Left lobe of liver (tissue), 2 donors: ENCODE measurements at places on chromosomes 3 and 15. TPM values are rescaled to one million over a fixed set of nuclear protein-coding genes. Genes with fewer than 3 reads are reported as not detected.

- DNase-seq = no peak
Observed at GRCh38 chr15:29844290-29844903, 22.1 kb upstream of the TJP1 start.

GRCh38 chr3:124761935-124762660 lies 31.8 kb downstream of the UMPS start:
- no peak for DNase-seq

GRCh38 chr3:139227827-139228226 lies 116.0 kb upstream of the MRPS22 start:
- DNase-seq = no peak

DNA sequence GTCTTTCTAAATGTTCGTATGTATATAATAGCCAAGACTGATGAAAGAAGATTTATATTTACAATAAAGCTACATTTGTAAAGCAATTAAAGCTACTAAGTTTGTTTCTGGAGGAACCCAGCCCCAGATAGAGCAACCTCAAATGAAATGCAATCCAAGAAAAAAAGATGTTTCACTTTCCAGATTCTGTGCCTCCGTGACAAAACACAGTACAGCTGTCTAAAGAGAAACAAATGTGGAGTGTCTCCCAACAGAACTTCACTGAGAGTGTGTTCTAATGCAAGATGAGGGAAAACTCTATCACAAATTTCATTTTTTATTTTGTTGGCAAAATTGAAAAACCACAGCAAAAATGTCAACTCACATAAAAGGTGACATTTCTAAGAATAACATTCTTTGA lies 317.0 kb downstream of the OCA2 start:
- DNase-seq = no peak

- no peak for DNase-seq
Observed at GRCh38 chr15:92149029-92149428, 244.7 kb upstream of the ST8SIA2 start.

- DNase-seq = no peak
Observed at GRCh38 chr3:179015551-179016020, 56.0 kb downstream of the ZMAT3 start.

- DNase-seq = no peak
Observed at GRCh38 chr3:168467115-168467714, 371.5 kb upstream of the GOLIM4 start.

- no peak for DNase-seq
Observed at GRCh38 chr3:183959214-183959613, 58.5 kb downstream of the ABCC5 start.

- DNase-seq = no peak
Observed at GRCh38 chr3:10376353-10376752, 55.4 kb upstream of the SEC13 start.

- DNase-seq = no peak
Observed at GRCh38 chr3:124351430-124352148, 359.7 kb upstream of the ROPN1 start.

DNA sequence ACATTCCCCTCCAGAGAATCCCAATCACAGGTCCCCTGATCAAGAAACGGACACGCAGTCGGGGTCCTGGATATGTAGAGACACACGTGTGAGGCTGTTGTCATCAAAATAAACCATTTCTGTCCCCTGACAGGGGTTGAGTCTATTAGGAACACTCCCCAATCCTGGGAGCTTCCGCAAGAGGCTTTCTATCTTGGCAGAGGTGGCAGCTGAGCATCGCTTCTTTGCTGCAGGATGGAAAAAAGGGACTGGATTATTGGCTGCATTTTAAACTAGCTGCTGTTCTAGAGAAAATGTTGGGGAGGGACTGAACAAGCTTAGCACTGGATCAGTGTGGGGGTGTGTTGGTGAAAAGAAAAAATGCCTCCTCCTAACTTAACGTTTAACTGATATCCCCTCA lies 2.5 kb upstream of the CNTN4 start:
- no peak for DNase-seq

- peak; percentile 49 for DNase-seq
Observed at GRCh38 chr15:20344601-20345400, 196.8 kb downstream of the GOLGA6L6 start.

DNA sequence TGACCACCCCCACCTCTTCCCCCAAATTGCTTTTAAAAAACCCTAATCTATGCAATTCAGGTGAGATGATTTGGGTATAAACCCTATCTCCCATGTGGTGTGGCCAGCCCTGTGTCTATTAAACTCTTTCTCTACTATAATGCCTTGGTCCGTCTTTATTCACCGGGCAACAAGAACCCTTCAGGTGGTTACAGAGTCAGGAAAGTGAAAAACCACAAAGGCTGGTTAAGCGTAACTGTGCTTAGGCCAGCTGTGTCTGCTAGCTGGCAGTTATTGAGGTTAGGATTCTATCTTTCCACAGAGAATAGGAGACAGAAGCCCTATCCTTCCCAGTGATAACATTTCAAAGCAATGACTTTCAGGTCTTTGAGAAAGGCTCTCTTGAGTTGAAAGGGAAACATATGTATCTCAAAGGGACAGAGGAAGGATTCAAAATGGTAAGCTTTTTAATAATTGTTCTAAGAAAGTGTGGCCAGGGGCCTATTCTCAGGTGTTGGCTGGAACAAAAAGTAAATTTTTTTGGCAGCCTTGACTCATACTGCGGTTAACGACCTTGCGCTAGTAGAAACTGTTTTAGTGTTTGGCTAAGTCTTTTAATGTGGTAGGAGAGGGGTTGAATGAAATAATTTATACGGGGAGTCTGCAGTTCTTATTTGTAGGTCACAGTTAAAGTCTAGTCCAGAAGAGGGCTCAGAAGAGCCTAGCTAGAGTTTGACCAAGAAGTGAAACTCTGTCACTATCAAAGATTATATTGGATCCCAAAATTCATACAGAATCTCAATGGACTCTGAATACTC lies 89.0 kb downstream of the NPAP1 start:
- no peak for DNase-seq

DNA sequence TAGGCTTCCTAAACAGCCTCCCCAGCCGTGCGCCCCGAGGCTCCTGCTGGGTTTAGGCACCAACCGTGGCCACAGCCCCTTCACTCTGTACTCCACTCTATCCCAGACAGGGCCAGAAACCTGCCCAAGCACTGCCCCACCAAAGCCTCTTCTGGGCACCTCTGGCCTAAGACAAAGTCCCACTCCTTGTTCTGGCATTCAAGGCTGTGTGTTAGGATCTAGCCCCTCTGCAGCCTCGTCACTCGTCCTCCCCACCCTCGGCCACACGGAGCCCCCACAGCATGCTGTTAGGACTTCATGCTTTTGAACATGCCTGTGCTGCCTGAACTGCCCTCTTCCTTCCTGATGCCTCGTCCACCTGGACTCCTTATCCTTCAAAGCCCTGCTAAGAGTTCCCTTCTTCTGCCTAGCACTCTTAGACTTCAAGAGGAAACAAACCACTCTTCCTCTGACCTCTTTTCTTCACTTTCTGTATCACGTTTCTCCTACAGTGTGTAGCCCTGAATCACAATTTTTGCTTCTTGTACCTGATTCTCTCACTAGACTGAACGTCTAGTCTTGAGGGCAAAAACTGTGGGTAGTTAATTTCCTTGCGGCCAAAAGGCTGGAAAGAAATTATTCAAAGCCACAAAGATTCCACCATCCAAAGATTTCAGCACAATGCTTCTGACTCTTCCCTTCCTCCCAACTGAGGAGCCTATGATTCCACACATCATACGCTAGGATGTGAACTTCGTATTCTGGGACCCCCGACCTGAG lies 28.6 kb downstream of the WNT7A start:
- DNase-seq = no peak

- DNase-seq = no peak
Observed at GRCh38 chr3:72354486-72354885, 493.8 kb downstream of the SHQ1 start.

GRCh38 chr3:51942603-51943450 lies 664 bp downstream of the PARP3 start:
- peak; percentile 71 for DNase-seq

- DNase-seq = no peak
Observed at GRCh38 chr15:43423793-43424192, 52.9 kb downstream of the TUBGCP4 start.

GRCh38 chr15:92979011-92979701 lies 79.0 kb downstream of the CHD2 start:
- no peak for DNase-seq

The GP5 gene
- total RNA-seq = 0.10 TPM

The FAM107A gene
- total RNA-seq = 0.88 TPM

The CCDC50 gene
- 35.8 TPM for total RNA-seq

The NEK10 gene
- total RNA-seq = 2.4 TPM

The POLQ gene
- 0.23 TPM for total RNA-seq

The FILIP1L gene
- 0.93 TPM for total RNA-seq
